ENCODE measurements at places on chromosomes 1 and 21. TPM values are rescaled to one million over a fixed set of nuclear protein-coding genes. Genes with fewer than 3 reads are reported as not detected.

DNA sequence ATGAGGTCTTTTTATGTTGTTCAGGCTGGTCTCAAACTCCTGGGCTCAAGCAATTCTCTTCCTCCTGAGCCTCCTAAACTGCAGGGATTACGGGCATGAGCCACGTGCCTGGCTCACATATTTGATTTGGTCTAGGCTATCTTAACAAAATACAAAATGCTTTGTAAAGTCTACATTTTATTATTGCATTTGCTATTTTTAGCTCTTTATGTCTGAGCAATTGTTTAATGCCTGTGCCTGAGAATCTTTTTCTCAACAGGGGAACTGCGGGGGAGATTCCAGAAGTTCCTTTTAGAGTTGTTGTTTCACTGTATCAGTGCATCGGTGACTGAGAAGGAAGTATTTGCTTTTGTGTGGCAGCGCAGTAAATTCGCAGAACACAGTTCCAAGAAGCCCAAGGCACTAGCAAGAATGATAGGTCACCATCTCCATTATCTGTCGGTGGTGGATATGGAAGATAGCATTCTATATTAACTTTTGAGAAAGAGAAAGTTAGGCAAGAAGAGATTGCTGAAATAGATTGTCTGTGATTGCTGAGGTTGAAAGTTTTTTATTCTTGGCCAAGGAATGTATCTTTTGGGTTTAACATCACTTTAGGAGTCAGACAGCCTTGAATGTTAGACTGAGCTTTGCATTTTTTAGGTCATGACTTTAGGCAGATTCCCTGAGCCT is 167.3 kb downstream of the PDE4B start:
- no peaks in the 10 kb centered on the region for H3K27me3 ChIP-seq
- no peak overlapping the region for H3K27ac ChIP-seq
- no peak overlapping the region for H3K4me3 ChIP-seq

DNA sequence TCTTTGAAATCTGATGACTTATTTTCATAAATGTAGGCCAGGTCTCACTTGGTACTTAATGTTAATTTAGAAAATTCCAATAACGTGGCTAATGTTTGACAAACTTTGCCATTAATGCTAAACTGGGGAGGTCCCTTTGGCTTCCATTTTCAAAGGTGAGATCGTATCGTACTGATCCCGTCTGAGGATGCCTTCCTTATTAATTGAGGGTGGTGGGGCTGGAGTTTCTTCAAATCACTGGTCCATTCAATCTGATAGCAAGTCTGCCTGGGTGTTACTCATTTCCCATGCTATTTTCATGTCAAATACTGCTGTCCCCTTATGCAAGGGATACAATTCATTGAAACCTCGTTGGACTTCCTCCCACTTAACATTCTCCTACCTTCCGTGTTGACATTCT is 327.1 kb downstream of the DISC1 start:
- no peaks in the 10 kb centered on the region for H3K4me1 ChIP-seq
- H3K27ac ChIP-seq, result no peak overlapping the region
- no peaks in the 10 kb centered on the region for H3K36me3 ChIP-seq
- no peaks in the 10 kb centered on the region for H3K27me3 ChIP-seq
- no peak overlapping the region for H3K4me3 ChIP-seq
- DNase-seq, result no peak

- peak overlapping the region; percentile 35 for H3K4me3 ChIP-seq
- peak; percentile 19 for DNase-seq
These were observed 351 bp downstream of the MIXL1 start for GRCh38 chr1:226223786-226224244.

OR14I1 gene
- not detected for total RNA-seq

DNA sequence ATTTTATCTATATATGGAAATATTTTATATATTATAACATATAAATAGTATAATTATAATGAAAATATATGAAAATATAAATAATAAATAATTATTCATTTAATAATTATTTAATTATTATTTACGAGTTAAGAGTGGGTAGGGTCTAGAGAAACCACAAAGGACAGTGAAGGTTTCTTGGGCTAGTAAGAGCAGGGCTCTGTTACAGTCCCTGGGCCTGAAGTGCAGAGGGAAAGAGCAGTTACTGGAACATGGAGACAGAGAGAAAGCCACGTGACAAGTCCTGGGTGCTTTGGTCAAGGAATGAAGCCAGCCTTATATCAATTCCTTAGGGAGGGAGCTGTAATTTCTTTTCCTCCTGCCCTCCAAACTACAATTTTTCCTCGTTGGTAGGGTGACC is 117.2 kb upstream of the OLIG2 start:
- H3K27ac ChIP-seq, result no peak overlapping the region
- no peaks in the 10 kb centered on the region for H3K27me3 ChIP-seq
- no peaks in the 10 kb centered on the region for H3K36me3 ChIP-seq
- no peaks in the 10 kb centered on the region for H3K4me1 ChIP-seq
- H3K4me3 ChIP-seq, result no peak overlapping the region

LCE1D gene
- total RNA-seq, result not detected

DNA sequence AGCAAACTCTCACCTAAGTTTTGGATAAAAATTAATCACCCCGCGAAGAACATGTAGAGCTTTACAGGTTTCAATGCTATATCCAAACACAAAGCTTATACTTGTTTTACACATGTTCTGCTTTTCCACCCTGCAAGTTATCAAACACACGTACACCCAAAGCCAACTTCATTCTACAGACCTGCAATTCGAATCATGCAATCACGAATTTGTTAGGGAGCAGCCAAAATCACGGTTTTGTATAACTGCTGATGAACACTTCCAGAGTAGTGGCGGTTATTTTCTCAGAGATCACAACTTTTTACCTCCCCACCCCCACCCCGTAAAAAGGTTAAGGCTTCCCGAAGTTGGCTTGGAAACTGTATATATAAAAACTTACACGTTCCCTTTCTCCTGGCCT is 1.4 kb downstream of the HMGN1 start:
- no peaks in the 10 kb centered on the region for H3K4me1 ChIP-seq
- H3K36me3 ChIP-seq, result peaks cover 9% of the 10 kb centered on the region
- peak overlapping the region; percentile 56 for H3K27ac ChIP-seq
- no peak for DNase-seq
- no peaks in the 10 kb centered on the region for H3K27me3 ChIP-seq

Measured in lung (tissue), 17 donors.